Fibroblast of skin of back (primary cell): ENCODE measurements at places on chromosomes 5 and 9.

GRCh38 chr9:84310883-84311282, 29.7 kb downstream of the SLC28A3 start:
- no peak for DNase-seq

DNA sequence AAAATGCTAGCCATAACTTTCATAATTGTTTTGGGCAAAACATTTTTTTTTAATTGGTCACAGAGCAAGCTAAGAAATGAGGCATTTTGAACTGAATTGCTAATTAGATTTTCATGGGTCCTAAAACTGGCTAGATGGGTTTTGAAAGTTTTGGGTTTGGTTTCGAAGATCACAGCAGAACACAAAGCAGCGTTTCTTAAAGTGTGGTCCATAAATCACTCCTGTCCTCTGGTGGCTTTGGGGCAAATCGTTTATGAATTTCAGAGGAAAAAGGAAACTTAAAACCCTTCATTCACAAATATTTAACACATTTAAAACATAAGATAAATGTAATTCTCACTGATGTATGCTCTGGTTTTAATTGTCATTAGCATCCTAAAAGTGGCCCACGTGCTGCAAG, 503.7 kb downstream of the SPATA31D1 start:
- no peak for DNase-seq

GRCh38 chr5:68994645-68995044, 99.2 kb upstream of the SLC30A5 start:
- no peak for DNase-seq

DNA sequence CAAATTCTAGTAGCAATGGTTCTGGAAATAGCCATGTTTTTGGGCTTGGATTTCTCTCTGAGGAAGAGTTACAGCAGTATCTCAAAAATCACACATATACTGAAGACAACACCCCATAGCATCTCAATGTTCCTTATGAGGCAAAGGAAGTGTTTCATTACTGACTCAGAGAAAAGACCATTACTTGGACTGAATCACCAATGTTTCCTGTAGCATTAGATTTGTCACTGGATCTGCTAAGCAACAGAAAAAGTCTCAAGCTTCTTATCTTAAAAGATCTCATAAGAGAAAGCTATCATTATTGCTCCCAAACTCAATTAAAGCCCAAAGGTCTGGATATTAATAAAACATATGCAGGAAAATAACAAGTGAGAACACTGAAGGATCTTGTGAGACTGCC, 272.4 kb downstream of the ADAMTS6 start:
- DNase-seq: peak; percentile 95
